ENCODE measurements at places on chromosomes 1 and 21. TPM values are rescaled to one million over a fixed set of nuclear protein-coding genes. Genes with fewer than 3 reads are reported as not detected.

FAM163A gene
- 1.5 TPM for total RNA-seq

SMAP2 gene
- total RNA-seq: 27.1 TPM

CMPK1 gene
- 51.7 TPM for total RNA-seq

DNA sequence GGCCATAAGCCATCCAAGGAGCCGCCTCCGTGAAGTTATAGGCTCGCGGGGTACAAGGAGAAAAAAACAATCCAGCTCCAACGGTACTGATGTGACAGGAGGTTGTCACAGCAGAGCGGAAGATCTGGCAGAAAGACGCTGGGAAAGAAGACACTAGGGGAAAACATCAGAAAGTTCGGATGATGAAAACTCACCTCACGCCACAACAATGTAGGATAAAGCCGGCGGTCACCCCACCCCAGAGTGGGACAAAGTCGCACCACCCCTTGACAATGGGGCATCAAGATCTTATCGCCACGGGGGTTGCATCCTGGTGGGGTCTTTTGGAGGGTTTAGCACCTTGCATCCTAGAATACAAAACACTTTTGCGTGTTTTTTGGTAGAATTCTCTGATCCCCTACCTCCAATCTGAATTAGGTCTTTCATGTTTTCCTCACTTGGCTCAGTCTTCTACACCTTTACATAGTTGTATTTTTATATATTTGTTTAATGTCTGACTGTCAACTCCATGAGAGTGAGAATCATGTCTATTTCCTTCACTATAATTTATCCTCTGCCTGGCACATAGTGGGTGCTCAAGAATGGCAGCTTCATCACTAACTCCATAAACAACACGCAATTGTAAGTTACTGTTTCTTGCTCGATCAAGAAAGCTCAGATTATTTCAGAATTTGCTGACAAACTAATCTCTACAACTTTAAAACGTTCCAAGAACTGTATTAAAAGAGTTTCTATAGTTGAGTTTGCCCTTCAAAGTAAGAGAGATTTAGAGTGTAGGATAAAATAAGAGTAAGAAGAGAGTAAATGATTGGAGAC lies 611 bp upstream of the ZSWIM5 start:
- DNase-seq: no peak

Measured in progenitor cell of endocrine pancreas (in vitro differentiated cells).